ENCODE measurements at places on chromosomes 2 and 18.

GRCh38 chr2:86411396-86411795 lies 29.8 kb upstream of the KDM3A start:
- DNase-seq = no peak

DNA sequence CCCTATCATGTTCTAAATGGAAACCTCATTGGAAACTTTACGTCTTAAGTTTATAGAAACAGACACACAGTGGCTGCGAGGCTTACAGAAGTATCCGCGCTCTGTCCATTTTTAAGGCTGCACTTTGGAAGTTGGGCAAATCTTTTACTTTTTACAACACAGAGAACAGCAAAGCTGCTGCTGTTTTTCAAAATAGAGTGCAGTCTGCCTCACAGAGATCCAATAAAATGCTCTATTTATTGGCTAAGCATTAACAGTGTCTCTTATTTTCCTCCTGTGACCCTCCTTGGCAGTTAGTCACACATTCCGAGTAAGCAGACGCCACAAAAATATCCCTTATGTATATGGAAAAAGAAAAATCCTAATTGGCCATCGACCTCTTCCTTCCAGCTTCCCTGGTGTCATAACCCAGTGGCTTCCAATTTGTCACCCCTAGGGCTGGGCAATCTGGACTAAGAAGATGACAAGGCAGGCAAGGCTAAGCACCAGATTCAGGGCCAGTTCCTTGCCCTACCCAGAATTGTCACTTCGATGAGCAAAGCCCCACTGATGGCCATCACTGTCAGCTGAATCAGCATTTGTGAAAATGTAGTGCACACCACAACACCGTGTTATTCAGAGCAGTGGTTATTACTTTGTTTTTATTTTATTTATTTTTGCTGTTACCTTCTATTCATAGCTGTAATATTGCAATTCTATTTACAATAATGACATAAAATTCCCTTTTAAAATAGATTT lies 47.7 kb upstream of the MEIS1 start:
- no peak for DNase-seq

GRCh38 chr2:40896358-40896757 lies 444.5 kb upstream of the SLC8A1 start:
- DNase-seq = no peak

DNA sequence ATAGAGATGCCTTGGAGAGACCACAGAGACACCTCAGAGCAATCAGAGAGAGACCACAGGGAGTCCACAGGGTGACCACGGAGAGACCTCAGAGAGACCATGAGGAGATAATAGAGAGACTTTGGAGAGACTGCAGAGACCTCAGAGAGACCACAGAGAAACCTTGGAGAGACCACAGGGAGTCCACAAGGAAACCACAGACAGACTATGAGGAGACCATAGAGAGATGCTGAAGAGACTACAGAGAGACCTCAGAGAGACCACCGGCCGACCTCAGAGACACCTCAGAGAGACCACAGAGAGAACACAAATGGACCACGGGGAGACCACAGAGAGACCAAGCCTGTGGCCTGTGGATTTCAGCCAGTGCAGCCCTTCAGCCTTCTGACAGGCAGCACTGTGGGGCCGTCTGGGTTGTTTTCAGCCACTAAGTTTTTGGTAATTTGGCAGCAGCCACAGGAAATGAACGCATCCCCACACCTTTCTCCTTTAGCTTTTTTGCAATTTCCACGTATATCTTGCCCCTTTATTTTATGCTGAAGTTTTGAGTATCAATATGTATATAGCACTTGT lies 11.4 kb upstream of the TMEM18 start:
- DNase-seq = no peak

GRCh38 chr18:21605213-21605612 lies 4.7 kb upstream of the ESCO1 start:
- no peak for DNase-seq

DNA sequence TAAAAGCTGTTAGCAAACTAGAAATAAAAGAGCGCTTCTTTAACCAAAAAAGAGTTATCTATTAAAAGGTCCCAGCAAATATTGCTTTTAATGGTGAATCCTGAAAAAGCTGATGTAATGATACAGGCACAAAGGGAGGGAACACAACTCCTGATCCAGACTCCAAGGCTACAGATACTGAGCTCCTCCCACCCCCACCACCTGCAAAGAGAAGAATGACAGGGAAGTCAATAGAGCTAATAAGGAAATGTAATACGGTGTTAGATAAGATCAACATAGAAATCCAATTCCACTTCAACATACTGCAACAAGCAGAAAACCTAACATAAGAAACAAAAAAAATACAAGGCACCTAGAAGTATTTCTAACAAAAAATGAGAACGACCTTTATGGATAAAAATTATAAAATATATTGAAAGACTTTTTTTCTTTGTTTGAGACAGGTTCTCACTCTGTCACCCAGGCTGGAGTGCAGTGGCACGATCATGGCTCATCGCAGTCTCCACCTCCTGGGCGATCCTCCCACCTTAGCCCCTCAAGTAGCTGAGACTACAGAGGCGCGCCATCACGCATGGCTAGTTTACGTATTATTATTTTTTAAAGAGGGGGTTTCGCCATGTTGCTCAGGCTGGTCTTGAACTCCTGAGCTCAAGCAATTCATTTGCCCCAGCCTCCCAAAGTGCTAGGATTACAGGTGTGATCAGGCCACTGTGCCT lies 192.2 kb downstream of the HDAC4 start:
- DNase-seq = no peak

- no peak for DNase-seq
Observed at GRCh38 chr2:143489145-143489544, 359.9 kb downstream of the ARHGAP15 start.

GRCh38 chr18:58871514-58872420 lies 7.1 kb downstream of the ZNF532 start:
- no peak for DNase-seq

GRCh38 chr2:234494361-234495250 lies 2.3 kb downstream of the ARL4C start:
- no peak for DNase-seq

DNA sequence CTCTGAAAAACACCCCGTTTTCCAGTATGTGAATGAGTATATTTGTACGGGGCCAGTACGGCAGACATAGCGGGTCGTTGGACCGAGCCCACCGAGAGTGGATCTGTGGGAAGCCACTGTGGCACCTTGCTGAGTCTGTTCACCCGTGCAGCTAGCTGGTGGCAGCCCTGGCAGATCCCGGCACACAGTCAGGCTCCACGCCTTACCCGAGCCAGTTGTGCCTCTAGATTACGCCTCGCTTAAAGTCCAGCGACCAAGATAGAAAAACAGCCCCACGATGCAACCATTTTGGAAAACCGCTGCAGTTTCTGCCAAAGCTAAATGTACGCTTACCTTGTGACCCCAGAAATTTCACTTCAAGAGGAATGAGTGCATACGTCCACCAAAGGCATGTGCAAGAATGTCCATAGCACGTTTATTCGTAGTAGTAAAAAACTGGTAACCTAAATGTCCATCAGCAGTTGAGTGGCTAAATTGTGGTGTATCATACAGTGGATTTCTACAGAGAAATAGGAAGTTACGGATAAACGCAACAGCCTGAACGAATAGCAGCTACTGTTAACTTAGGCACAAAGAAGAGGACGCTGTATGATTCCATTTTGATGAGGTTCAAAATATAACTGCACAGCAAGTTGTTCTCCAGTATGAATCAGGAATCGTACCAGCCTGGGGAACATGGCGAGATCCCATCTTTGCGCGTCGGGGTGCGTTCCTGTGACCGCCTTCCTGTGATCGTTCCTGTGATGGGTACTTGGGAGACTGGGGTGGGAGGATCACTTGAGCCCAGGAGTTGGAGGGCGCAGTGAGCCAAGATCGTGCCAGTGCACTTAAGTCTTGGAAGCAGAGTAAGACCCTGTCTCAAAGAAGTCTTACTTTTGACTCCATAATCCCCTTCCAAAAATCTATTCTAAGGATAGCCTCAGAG lies 688 bp upstream of the WDR33 start:
- DNase-seq = no peak

GRCh38 chr2:42114091-42114490 lies 55.1 kb upstream of the EML4 start:
- DNase-seq = no peak

DNA sequence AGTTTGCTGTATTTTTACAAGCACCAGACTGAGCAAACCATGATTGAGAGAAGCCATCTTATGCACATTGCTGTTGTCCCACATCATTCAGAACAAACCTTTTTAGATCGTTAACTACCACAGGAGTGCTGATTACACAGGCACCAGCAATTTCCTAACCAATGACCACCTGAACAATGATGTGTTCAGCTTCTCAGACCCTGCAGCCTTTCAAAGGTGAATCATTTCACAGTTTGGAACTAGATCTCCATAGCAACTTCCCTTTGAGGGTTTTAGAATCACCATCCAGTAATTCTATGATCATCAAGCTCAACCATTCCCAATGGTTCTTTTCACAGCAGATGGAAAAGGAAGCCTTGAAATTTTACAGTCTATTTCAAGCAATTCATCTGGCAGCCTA lies 71.4 kb downstream of the OLA1 start:
- no peak for DNase-seq

DNA sequence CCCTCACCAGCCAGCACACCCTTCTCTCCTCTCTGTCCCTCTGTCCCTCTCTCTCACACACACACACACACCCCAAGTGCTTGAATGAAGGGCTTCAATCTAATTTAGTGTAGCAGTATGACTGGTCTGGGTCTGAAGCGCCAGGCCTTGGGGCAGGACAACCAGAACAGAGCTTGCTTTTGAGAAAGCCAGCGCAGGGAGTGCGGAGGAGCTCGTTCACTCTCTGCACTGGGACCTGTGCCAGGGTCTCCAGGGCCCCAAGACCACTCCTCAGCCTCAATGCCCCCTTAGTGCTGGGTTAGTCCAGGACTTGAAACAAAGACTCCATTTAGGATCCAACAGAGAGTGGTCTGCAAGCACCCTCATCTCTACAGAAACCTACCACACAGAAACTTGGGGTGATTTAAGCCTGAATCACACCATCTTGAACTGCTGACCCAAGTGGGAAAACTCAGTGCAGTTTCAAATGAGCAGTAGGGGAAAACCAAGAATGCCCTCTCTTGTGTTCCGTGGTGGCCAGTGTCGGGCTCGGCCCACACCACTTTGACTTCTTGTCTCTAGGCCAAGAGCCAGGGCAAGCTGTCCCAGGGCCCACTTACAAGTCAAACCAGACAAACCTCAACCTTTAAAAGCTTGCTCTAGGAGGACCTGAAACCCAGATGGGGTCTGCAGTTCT lies 66.6 kb upstream of the WIPF1 start:
- DNase-seq = no peak

DNA sequence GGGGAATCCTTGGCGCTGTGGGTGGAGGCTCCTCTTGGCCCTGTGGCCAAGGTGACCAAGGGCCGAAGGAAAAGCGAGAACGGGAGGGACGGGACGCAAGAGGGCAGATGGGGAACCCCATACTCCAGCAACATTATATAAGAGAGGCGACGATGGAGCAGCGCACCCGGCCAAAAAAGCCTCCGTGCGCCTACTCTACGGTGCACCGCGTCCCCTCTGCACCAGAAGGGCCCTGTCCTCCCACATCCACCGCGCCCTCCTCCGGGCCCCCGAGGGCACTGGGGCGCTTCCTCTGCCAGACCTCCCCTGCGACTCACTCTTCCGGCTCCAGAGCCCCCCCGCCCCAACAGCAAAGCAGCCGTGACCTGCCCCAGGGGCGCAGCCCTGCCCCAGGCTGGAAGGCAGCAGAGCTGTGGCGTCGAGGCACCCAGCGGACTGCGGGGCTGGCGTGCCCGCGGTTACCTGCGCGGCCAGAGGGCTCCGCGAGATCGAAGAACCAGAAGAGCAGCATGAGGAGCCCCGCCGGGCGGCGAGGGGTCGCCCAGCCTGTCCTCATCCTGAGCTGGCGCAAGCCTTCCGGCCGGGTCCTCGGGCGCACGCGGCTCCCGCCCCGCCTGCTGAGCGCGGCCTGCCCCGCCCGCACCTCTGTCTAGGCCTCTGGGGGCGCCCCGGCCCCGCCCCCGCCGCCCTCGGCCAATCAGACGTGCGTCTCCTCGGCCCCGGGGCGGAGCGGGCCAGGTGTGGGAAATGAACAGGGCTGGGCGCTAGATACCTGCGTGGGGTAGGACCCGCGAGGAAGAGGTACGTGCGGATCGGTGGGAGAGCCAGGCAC lies 106.3 kb upstream of the CD302 start:
- DNase-seq = peak; percentile 75

DNA sequence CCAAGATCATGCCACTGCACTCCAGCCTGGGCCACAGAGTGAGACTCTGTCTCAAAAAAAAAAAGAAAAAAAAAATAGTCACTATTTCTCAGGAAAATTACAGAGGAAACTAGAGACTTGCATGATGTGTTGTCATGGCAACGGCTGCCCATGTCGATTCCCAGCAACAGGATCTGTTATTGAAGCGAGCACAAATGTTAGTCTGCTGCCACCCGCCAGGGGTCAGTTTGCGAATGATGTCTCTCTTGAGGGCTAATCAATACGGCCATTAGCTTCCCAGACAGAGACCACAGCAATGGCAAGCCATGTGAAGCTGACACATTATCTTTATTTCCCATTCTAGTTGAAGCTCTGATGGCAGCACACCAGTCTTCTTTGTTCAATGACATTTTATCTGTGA lies 32.4 kb upstream of the ACYP2 start:
- DNase-seq = no peak

GRCh38 chr2:65357959-65358294 lies 74.5 kb downstream of the SPRED2 start:
- no peak for DNase-seq

DNA sequence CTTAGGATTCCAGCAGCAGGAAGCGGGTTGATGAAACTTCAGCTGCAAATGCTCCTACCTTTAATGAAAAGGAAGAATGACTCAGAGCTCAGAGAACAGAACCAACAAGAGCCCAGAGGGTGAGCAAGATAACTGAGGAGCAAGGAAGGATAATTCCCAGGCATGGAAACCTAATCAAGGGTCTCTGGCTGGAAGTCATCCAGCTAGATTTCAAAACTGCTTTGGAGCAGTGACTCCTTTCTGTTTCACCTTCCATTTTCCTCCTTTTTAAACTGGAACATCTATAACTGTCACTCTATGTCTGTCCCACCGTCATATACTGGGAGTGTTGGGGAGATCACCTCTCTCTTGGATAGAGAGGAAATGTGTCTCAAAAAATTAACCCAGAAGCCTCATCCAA lies 148.4 kb upstream of the RAB6C start:
- DNase-seq = no peak

- DNase-seq = no peak
Observed at GRCh38 chr2:74221091-74221490, 22.7 kb downstream of the MTHFD2 start.

- DNase-seq = no peak
Observed at GRCh38 chr18:77061946-77062517, 70.6 kb downstream of the MBP start.

DNA sequence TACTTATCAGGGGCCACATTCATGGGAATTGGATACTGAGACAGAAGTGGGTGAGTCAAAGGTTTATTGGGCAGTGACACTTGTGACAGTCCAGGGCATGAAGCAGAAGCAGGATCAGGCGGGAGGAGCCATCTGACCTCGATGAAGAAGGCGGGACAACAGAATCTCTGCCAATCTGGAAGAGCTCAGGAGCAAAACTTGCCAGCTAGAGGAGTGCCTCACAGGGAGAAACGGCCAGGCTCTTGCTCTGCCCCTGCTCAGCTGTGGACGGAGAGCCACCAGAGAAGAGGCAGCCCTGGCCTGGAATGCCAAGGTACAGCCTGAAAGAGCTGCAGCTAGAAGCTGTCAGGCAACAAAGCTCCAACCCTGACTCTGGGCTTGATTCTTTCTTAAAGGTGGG lies 16.9 kb downstream of the DAW1 start:
- DNase-seq = no peak

- DNase-seq = no peak
Observed at GRCh38 chr2:148052687-148053086, 31.8 kb downstream of the MBD5 start.

- DNase-seq = no peak
Observed at GRCh38 chr2:81412681-81413080, 1108.1 kb upstream of the LRRTM1 start.
